Kidney glomerular epithelial cell (primary cell): ENCODE measurements at places on chromosomes 2 and 18.

- DNase-seq: no peak
Measured at GRCh38 chr2:118932949-118933348, 9.0 kb upstream of the MARCO start.

- DNase-seq: no peak
Measured at GRCh38 chr2:28155627-28156026, 237.0 kb upstream of the FOSL2 start.

- DNase-seq: no peak
Measured at GRCh38 chr2:74429487-74430451, 8.2 kb downstream of the WDR54 start.

- no peak for DNase-seq
Measured at GRCh38 chr18:68992719-68993482, 195.0 kb downstream of the CCDC102B start.

- no peak for DNase-seq
Measured at GRCh38 chr2:240603081-240603835, 16.7 kb downstream of the CAPN10 start.

GRCh38 chr2:215332872-215333595 lies 21.2 kb downstream of the ATIC start:
- DNase-seq: peak; percentile 95

DNA sequence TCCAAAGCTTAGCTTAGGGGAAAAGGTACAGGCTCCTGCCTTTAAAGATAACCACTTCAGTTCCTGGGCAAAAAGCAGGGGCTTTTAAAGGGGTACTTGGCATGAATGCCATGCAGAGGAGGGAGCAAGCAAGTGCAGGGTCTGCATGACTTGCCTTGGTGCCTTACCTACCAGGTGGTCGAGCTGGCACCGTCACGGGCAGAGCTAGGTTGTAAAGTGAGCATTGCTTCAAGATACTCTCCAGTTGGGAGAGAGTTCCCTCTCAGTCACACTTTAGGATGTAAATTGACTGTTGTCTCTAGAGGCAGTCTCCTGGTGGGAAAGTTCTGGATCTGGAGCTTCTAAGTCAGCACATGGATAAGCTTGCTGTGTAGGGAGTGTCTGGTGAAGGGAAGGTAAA lies 58.6 kb upstream of the MCFD2 start:
- DNase-seq: no peak

DNA sequence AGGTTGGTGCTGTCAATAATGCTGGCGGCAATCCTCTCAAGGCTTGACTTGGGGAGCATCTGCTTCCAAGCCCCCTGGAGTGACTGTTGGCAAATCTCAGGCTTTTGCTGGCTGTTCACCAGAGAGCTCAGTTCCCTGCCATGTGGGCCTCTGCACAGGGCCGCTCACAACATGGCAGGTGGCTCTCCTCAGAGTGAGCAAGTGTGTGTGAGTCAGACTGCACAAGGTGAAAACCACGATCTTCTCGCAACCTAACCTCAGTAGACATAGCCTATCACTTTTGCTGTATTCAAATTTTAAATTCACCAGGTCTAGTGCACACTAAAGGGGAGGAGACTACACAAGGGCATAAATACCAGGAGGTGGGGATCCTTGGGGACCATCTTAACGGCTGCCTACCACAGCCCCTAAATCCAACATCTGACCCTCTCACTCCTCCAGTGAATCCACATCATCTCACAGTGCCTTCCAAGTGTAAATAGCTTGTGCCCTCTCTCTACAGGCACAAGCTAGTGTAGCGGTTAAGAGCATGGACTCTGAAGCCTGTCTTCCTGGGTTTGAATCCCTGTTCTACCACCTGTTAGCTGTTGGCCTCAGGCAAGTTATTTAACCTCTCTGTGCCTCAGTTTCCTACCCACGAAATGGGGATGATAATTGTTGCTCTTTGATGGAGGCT lies 187.7 kb upstream of the CXCR4 start:
- no peak for DNase-seq

DNA sequence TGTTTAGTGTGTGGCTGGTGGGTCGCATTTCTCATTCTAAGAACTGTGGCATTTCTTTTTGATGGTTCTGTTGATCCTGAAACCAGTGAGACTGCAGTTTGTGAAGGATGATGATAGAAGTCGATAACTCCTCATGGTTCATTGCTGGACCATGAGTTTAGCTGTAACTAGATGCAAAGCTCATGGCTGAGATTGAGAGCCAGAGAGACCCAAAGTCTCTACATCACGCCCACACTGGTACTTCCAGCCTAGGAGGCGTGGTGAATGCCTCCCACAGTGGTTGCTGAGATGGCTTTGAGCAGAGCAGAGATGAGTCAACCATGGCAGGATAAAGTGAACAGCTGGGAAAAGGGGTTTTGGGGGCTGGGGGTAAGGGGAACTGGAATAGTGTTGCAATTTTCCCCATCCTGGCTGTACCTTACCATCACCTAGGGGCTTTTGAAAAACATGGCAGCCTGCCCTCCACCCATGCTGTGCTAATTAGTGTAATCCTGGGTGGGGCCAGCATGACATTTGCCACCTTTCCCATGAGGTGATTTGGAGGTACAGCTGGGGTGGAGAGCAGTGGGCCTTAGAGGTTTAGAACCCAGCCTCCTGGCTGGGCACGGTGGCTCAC lies 24.1 kb downstream of the INPP4A start:
- DNase-seq: no peak

GRCh38 chr2:69306822-69307578 lies 80.0 kb downstream of the GFPT1 start:
- peak; percentile 50 for DNase-seq

GRCh38 chr2:59684116-59684770 lies 869.2 kb downstream of the BCL11A start:
- no peak for DNase-seq

- DNase-seq: peak; percentile 41
Measured at GRCh38 chr2:227870710-227871374, 589 bp upstream of the DAW1 start.

GRCh38 chr2:202337151-202337550 lies 39.0 kb upstream of the BMPR2 start:
- peak; percentile 5 for DNase-seq
